AG09319 (cell line): ENCODE measurements at places on chromosomes 4 and X.

DNA sequence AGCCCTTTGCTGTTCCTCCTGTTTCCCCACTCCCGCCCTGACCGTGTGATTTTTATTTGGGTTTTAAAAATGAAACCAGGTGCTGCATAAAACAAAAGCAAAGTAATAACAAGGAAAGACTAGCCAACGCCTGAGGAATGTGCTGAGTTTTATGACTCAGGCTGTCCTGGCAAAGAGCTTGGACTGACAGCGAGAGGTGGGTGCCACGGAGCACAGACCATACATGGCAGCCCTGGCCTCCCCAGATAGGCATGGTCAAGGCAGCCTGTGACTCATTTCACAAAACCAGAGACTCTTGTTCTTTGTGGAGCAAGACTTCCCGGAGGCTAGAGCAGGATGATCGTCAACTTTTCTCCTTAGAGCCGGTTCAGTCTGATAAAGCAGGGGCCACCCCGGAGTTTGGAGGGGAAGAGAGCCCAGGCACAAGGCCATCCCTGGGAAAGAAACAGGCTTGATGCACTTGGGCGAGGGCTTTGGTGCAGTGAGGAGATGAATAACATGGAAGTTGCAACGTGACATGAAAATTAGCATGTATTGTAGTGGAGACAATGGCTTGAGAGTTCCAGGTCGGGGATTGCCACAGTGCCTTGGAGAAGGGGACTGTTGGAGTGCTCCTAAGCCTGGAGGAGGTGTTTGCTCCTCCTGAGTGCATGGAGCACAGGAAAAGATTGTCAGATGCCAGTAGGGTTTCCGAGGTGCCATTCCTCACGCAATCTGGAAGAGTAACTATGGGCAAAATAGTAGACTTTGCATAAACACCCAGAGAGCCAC is 54.8 kb downstream of the C4orf51 start:
- peak; percentile 94 for DNase-seq

DNA sequence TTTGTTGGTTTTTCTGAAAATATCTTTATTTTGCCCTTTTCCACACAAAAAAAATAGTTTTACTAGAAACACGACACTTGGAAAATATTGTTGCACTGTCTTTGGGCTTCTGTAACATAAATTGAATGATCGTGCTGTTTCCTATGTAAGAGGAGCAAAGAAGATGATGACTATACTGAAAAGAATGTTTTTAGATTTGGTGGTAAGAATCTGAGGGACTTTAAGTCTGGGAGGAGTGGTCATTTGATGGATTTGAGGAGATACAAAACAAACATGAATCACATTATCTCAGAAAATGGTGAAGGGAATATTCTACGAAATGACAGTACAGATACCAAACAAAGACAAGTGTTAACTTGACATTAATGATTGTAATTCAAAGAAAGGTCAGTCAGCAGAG is 328.8 kb downstream of the ADAM29 start:
- DNase-seq, result no peak

DNA sequence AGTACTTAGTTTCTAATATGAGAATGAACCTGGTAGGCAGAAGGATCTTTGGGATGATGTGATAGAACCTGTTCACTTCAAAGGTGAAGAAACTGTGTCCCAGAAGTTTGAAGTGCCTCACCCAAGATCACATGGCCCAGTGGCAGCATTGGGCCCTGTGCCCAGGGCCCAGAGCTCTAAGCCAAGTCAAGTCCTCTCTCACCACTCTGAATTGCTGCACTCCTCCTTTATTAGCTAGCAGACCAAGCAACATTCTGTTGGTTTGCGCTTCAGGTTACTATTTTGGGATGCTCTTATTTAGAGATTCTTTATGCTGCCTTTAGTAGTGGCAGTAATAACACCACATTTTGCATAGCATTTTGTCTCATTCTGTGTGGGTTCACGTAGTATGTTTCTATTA is 82.7 kb downstream of the PARM1 start:
- no peak for DNase-seq

DNA sequence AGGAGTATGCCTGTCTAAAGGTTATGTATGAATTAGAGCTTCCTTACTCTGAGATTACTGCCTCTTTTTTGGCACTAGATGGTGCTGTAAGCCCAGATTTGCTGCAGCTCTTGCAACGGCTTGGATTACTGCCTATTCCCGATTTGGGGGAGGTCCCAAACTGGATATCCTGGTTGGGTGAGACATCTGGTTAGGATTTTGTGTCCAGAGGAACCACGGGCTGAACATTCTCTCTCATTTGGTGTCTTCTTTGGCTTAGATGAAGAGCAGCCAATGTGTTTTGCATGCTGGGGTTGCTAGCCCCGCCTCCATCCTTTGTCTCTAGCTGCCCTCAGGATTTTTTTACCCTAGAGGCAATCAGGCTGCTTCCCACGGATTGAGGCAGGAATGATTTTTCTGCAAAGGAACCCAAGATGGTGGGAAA is 31.9 kb downstream of the F8A1 start:
- peak; percentile 56 for DNase-seq

GRCh38 chr4:1739358-1739757 is 18.0 kb downstream of the TACC3 start:
- no peak for DNase-seq

DNA sequence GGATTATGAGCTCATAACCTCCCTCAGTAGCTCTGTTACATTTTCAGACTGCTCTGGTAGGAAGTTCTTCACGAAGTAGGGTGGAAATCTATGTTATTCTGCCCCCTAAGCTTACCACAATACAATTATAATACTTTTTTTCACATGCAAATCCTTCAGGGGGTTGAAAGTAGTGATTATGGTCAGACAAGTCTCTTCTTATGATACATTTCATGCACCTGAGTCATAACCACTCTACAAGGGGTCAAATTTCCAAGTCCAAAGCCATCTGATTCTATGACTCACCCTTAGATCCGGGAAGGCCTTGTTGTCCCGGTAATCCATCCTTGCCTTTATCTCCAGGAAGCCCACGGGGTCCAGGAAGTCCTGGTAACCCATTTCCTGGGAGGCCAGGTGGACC is 95.2 kb downstream of the ATG4A start:
- DNase-seq, result peak; percentile 16

GRCh38 chrX:104987063-104987462 is 233.4 kb downstream of the TEX13A start:
- no peak for DNase-seq

GRCh38 chr4:5125321-5125720 is 74.0 kb downstream of the STK32B start:
- no peak for DNase-seq

DNA sequence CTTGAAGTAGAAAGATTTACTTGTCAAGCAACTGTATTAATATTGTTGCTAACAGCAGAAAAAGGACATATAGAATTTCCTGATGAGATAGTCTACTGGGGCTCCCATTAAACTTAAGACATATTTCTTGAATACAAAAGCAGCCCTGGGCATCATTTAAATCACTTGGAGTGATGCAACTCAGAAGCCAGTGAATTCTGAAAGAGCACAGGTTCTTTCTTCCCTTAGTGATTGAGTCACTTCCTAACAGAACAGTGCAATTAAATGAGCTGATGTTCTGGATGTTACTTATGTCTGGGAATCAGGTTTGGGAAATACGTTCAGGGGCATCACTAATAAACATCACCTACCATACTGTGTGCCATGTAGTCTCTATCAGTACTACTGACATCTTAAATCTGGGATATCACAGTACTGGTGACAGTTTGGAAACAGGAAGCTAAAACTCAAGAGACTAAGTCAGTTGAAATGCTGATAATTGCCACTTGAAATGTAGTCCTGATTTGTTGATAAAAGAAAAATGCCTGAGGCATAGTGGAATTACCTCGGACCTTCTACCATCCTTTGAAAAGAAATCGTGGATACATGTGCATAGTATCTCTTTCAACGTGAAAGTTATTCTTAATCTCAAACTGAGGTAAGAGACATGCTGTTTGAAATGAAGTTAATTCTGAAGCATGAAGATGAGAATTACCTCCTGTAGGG is 249.2 kb upstream of the GPRIN3 start:
- no peak for DNase-seq
